ENCODE measurements at places on chromosomes 3 and 15.

DNA sequence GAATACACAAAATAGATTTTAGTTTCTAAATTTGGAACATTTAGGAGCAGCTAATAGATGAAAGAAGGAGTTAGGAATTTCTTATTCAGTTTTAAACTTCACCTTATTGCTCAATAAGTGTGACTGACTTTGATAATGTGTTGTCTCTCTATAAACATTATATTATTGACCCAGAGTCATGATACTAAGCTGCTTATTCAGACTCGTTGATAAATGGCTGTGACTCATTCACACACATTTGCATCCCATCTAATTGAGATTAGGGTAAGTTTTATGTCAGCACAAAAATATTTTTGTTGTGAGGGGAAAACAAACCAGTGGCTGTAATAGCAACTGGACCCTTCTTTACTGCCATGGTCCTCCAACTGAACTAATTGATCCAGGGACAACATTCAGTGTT lies 137.6 kb downstream of the GOLIM4 start:
- no peak for DNase-seq

DNA sequence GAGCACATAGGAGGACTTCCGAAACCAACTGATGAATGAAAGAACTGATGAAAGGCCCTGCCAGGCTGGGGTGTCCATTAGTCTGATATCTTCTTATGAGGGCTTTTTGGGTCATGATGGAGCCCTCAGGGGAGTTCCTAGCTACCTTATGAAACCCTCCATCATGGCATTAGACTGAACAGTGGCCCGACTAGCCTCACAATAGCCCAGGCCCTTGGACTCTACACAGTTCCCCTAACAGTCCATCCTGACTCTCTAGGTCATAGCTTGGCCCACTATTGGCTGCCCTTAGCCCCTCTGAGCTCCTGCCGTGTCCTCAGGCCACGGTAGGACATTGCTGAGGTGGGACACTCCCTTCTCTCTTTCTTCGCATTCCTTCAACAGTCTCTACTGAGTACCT lies 365.9 kb downstream of the CACNA2D3 start:
- no peak for DNase-seq

- peak; percentile 20 for DNase-seq
These were observed 32.7 kb downstream of the FEM1B start for GRCh38 chr15:68310178-68310803.

GRCh38 chr3:98233468-98233867 lies 30.6 kb upstream of the OR5H6 start:
- DNase-seq, result no peak

GRCh38 chr3:50574444-50574831 lies 5.1 kb downstream of the HEMK1 start:
- no peak for DNase-seq

GRCh38 chr3:119289404-119289770 lies 4.8 kb upstream of the ARHGAP31 start:
- no peak for DNase-seq

DNA sequence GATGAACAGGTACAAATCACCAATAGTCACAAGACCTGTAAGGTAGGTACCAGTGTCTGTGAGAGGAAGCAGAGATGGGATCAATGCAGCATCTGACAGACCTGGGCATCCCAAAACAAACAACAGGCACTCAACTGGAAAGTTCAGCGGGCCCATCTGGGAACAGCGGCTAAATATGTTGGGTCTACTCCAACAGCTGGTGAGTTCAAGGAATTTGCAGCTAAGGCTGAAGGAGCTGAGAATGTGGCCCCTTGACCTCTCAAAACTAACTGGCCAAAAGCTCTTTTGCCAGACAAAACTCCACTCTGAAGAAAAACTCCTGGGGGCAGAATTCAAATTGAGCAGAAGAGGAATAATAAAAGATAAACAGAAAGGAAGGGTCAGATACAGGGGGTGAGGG lies 24.4 kb downstream of the AVEN start:
- DNase-seq, result no peak

- DNase-seq, result no peak
These were observed 308.0 kb upstream of the THRB start for GRCh38 chr3:24802614-24803013.

GRCh38 chr15:98408231-98408630 lies 240.1 kb upstream of the IGF1R start:
- no peak for DNase-seq

GRCh38 chr3:123457841-123458240 lies 9.0 kb upstream of the ADCY5 start:
- DNase-seq, result no peak

- no peak for DNase-seq
These were observed 30.9 kb downstream of the CDC25A start for GRCh38 chr3:48157202-48157840.

GRCh38 chr3:116129187-116129946 lies 315.9 kb downstream of the LSAMP start:
- no peak for DNase-seq

DNA sequence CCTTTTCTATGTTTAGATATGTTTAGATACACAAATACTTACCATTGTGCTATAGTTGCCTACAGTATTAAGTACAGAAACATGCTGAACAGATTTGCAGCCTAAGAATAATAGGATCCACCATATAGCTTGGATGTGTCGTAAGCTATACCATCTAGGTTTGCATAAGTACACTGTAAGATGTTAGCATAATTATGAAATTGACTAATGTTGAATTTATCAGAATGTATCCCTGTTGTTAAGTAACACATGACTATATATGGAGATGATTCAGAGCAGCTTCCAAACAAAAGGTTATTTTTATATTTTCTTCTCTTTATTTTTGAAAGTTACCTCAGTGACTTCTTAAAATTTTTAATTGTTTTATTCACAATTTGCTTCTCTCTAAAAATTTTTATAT lies 2.4 kb downstream of the SLC28A2 start:
- no peak for DNase-seq

DNA sequence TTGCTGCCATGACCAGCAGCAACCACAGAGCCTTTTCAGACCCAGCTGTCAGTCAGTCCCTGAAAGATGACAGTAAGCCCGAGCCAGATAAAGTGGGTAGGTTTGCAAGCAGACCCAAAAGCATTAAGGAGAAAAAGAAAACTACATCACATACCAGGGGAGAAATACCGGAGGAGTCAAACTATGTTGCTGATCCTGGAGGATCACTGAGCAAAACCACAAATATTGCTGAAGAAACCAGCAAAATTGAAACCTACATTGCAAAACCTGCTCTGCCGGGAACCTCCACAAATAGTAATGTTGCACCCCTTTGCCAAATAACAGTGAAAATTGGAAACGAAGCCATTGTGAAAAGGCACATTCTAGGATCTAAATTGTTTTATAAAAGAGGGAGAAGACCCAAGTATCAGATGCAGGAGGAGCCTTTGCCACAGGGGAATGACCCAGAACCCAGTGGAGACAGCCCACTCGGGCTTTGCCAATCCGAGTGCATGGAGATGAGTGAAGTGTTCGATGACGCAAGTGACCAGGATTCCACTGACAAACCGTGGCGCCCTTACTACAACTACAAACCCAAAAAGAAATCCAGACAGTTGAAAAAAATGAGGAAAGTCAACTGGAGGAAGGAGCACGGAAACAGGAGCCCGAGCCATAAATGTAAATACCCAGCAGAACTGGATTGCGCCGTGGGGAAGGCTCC lies 42.1 kb upstream of the RASA2 start:
- DNase-seq, result no peak

DNA sequence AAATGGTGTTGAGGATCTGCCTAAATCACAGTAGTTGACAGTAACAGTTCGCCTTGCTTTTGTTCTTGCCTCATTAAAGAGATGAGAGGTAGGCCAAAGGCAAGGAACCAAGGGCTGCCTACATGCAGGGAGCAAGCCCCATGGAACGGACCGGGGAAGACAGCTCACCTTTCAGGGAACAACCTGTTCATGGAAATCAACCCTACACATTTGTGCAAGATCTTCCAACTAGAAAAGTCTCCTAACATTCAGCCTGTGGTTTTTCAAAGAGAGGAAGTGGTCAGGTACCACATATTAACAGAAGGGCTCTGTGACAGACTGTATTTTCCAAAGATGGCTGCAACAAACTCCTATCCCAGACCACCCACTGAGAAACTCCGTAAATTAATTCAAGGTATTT lies 1031.8 kb upstream of the NR2F2 start:
- no peak for DNase-seq

- DNase-seq, result no peak
These were observed 83.8 kb downstream of the TGFBR2 start for GRCh38 chr3:30690199-30690598.

- DNase-seq, result no peak
These were observed 50.8 kb upstream of the PRR23E start for GRCh38 chr3:127141921-127142730.

- DNase-seq, result no peak
These were observed 627.6 kb upstream of the TBL1XR1 start for GRCh38 chr3:177824841-177825240.

GRCh38 chr15:58469432-58470353 lies 37.9 kb downstream of the LIPC start:
- DNase-seq, result no peak

GRCh38 chr3:124745756-124746155 lies 15.5 kb downstream of the UMPS start:
- no peak for DNase-seq

- no peak for DNase-seq
These were observed 5.9 kb downstream of the MESP2 start for GRCh38 chr15:89781891-89782618.

DNA sequence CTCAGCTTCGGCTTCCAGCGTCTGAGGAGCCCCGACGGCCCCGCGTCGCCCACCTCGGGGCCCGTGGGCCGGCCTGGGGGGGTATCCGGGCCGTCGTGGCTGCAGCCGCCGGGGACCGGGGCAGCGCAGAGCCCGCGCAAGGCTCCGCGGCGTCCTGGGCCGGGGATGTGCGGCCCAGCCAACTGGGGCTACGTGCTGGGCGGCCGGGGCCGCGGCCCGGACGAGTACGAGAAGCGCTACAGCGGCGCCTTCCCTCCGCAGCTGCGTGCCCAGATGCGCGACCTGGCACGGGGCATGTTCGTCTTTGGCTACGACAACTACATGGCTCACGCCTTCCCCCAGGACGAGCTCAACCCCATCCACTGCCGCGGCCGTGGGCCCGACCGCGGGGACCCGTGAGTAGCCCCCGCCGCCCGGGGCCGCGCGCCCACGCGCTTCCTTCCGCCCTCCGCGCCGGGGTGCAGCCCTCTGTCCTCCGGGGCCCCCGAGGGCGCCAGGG lies 462 bp downstream of the EDEM1 start:
- DNase-seq, result peak; percentile 80

DNA sequence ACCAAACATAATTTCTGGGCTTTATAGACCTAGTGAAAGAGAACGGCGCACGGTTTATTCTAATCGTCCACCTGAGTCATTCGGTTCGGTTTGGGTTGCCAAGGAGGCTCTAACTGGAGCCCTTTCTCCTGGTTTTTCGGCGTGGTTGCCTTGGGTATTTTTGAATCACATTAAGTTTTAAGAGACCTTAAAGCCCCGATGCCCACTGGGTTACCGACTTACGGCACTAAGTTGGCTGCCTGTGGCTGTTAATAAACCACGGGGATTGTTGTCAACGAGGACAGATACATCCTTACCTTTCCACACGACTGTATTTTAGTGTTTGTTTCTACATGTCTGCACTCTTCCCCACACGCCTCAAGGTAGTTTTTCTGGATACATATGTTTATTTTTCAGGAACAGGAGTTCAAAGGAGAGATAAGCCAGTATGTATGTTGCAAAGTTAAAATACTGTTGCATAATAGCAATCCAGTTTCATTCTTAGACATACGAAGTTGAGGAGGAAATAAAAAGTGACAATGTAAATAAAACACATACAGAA lies 1.2 kb upstream of the ANP32A start:
- DNase-seq, result peak; percentile 37
